ENCODE measurements at places on chromosomes 5 and 9. TPM values are rescaled to one million over a fixed set of nuclear protein-coding genes. Genes with fewer than 3 reads are reported as not detected.

NEURL1B gene
- 37.1 TPM for total RNA-seq

NR5A1 gene
- not detected for total RNA-seq

TTC23L gene
- total RNA-seq = not detected

HMCN2 gene
- 5.7 TPM for total RNA-seq

PCDHB15 gene
- total RNA-seq = 5.8 TPM

APBA1 gene
- total RNA-seq = 2.8 TPM

SLC36A3 gene
- not detected for total RNA-seq

ARL14EPL gene
- not detected for total RNA-seq

- peak; percentile 95 for DNase-seq
Observed at GRCh38 chr9:131276094-131276888, at the start of gene FAM78A. TSS of gene FAM78A (minus strand) at chr9:131276510. CDS start at chr9:131276179, 331 bp downstream.

DNA sequence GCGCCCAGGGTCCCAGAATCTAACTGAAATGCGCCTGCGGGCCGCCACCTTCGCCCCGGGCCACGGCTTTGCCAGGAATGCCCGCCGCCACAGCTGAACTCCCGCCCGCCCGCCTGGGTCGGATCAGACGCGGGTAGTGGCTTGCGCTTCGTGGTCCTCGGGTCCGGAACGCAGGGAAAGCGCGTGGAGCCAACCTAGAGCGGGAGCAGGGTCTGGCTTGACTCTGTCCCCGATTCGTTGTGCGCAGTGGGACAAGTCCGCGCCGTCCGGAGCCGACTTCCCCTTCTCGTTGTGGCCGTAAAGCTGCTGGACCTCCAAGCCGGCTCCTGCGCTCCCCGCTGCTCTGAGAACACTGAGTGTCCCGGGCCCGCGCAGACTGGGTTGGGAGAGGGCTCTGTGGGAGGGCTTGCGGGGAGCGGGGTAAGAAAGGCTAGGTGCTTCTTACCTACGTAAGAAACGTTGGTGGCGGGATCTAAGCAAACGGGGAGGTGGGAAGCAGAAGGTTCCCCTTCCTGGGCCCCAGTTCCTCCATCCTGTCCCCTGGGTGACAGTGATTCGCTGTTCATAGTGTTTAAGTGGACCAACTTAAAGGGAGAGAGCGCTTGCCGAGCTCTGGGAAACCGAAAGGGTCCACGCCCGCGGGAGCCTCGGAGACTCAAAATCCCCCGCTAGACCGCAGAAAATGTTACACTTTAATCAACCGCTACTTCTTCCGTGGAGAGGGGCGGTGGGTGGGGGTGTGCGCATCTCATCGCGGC lies 4.4 kb upstream of the FOXE1 start:
- peak; percentile 90 for DNase-seq

DNA sequence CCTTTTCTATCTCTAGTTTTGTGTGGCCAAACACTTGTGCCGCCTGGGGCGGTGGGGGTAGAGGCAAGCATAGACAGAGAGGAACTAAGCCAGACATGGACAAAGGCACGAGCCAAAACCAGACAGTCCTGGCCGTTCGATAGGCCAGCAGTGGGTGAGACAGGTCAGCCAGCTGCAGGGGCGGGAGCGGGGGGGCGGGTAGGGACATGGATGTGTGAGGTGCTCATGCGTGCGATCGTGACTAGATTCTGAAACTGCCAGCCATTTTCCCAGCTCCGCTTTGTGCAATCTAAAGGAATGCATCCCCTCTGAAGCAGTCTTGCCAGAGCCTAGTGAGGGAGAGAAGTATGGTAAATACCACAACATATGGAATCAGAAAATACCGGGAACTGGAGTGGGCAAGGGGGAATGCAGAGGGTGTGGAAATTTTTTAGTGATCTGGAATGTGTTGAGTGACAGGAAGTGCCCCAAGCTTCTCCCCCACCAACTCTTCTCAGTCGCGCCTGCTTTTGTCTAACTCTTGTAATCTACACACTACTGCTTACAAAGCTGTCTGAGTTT lies 111.9 kb downstream of the NR6A1 start:
- peak; percentile 81 for DNase-seq

GRCh38 chr9:85155352-85155751 lies 485.8 kb downstream of the NTRK2 start:
- DNase-seq = no peak

- DNase-seq = no peak
Observed at GRCh38 chr5:158511454-158511853, 588.3 kb downstream of the EBF1 start.

GRCh38 chr9:88657893-88658292 lies 122.9 kb downstream of the NXNL2 start:
- DNase-seq = no peak

GRCh38 chr9:134205672-134206310 lies 41.4 kb upstream of the RNU6ATAC start:
- peak; percentile 85 for DNase-seq

GRCh38 chr5:180670586-180671359 lies 21.4 kb upstream of the FLT4 start:
- DNase-seq = no peak

DNA sequence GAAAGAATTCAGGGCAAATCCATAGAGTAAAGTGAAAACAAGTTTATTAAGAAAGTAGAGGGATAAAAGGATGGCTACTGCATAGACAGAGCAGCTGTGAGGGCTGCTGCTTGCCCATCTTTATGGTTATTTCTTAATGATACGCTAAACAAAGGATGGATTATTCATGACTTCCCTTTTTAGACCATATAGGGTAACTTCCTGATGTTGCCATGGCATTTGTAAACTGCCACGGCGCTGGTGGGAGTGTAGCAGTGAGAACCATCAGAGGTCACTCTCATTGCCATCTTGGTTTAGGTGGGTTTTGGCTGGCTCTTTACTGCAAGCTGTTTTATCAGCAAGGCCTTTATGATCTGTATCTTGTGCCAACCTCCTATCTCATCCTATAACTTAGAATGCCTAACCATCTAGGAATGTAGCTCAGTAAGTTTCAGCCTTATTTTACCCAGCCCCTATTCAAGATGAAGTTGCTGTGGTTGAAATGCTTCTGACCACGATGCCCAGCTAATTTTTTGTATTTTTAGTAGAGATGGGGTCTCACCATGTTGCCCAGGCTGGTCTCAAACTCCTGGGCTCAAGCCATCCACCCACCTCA lies 42.1 kb downstream of the RFK start:
- no peak for DNase-seq

DNA sequence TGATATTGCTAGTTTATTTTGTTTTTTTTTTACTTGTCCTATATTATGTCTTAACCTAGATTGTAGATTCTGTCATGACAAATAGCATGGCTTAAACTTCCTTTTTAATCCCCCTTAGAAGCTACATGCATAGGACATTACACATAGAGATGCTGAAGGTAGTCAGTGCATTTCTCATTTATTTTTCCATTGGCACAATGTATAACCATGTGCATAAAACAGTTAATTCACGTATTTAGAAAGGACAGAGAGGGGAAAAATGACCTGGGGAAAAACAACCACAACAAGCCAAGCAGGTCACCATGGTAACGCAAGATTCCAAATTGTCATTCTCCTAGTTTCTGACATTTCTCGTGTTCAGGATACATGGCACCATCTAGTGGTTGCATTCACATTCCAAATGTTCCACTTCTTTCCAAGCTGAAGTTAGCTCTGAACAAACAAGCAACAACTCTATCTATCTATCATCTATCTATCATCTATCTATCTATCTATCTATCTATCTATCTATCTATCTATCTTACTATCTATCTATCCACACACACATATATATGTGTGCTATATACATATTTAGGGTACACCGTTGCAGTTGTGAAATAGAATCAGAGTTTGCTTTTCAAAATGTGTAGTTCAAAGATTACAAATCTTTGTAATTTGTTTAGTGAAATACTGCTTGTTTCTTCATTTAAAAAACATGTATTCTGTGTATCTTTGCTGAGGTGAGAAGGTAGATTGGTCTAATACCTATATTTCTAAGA lies 487.2 kb upstream of the ST8SIA4 start:
- no peak for DNase-seq

GRCh38 chr5:150598006-150598405 lies 42.5 kb upstream of the SYNPO start:
- DNase-seq = peak; percentile 52

DNA sequence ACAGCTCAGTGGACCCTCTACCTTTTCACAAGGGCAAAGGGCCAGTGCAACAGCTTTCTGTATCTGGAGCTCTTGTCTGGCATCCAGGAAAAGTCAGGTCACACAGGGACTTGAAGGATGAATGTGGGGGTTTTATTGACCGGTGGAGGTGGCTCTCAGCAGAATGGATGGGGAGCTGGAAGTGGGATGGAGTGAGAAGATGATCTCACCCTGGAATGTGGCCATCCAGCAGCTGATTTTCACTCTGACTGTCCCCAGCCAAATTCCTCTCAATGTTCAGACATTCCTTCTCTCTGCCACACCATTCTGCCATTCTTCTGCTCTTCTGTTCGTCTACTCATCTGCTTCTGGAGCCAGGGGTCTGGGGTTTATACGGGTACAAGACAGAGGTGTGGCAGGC lies 1119.9 kb downstream of the TAF11L14 start:
- DNase-seq = no peak

DNA sequence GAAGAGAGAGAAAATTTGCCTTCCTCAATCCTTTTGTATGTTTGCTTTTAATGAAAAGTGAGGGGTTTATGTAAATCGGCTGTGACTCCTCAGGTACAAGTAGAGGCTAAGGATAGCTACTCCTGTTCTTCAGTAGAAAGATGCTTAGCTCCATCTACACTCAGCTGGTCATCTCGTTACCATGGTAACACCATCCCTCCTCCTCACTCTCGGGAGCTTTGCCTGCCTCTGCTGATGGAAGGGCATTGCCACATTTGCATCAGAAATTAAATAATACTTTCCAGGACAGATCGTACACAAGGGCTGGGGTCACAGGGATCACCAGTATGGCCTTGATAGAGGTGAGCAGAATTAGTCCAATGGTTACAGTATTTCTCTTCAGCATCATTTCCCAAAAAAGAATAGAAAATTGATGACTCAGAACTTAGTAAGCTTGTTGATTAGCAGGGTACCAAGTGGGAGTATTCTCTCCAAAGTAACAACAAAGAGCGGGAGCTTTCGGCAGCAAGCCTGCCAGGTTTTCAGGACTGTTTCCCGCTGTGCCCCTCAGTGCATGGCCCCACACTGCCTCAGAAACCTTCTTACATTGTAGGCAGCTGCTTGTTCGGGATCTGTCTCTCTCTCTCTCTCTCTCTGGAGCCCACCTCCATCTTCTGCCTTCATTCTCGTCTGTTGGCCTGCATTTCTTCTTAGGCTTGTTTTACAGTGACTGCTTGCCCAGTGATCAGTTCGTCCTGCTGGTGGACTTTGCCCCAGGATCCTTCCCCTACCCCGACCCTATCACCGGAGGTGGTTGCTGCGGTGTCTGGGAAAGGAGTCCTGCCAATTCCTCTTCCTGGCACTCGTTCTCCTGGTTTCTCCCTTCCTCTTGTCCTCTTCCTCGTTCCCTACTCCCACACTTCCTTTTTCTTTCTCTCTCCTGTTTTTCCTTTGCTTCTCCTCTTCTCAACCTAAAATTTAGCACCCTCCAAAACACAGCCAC lies 51.9 kb upstream of the SNAPC3 start:
- DNase-seq = no peak

DNA sequence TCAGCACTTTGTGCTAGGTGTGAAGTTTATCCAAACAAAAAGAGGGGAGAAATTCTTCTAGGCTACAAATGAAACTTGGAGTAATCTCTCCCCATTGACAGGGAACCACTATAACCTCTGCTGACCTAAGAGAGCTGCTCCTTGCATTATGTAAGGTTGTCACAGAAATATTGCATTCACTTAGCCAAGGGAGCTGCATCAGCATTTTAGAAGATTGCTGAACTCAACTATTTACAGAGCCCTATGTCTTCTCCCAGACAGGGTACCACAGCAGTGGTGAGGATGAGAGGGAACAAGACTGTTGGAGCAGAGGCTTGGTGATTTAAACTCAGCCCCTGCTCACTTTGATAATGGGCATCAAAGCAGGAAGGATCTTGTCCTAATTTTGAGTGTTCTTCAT lies 362.0 kb downstream of the TMEM38B start:
- DNase-seq = no peak

DNA sequence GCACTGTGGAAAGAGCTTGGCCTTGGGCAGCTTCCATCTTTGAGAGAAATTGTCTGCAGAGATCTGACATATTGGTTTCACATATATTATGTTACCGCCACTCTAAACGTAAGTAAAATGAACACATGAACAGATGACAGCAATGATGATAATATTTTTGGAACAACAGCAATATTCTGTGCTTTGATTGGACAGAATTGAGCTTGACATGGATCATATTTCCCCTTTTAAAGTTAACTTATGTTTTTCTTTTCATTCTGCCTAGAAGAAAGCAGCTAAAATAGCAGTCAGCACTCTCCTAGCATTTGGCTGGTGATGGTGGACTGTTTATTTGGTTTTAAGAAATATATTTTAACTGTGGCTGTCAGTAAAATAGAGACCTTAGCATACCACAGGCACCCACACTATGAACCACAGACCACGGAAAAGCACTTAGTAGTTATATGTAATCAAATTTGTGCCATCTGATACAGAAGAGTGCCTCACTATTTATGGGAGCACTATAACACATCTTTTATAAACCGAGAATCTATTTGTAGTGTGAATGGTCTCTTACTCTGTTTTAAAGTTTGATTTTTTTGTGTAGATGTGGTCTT lies 1.8 kb upstream of the CFAP95 start:
- DNase-seq = no peak

- no peak for DNase-seq
Observed at GRCh38 chr5:143055596-143056338, 285.6 kb downstream of the ARHGAP26 start.

DNA sequence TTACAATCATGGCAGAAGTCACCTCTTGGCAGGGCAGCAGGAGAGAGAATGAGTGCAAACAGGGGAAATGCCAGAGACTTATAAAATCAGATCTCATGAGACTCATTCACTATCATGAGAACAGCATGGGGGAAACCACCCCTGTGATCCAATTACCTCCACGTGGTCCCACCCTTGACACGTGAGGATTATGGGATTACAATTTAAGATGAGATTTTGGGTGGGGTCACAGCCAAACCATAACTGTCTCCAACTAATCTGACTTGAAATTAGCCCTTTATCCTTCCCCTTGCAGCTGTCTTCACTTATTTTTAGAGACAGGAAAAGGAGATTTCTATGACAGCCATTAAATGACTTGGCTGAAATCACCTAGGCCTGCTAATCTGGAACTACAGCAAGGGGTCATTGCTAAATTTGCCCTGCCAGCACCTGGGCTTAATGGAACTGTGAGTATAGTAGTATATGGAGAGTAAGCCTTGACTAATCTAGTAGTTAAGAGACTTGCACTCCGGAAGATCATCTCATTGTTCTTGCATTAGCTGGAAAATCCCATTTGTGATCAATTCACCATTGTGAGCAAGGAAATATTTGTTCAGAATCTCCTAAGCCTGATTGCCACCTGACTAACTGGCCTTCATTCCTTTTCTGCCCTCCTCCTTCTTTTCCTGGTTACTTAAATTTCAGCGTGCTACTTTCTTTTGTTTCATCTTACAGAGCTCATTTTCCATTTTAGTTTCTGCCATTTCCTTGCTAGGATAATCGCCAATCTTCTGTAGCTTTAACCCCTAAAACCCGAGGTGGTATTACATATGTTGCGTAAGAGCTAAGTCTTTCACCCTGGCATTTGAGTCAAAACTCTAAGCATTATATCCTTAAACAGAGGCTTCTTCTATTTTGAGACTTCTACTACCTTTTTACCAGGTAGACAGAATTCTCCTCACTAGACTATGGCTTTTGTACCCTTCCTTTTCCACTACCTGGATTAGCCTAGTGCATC lies 65.3 kb upstream of the RUSC2 start:
- no peak for DNase-seq
